ENCODE measurements at places on chromosomes 6 and 20.
A peak's percentile ranks its signal among the peaks of the same experiment; 100 is the strongest.

- DNase-seq, result peak; percentile 9
Measured at GRCh38 chr6:56570413-56571359, 72.0 kb downstream of the DST start.

DNA sequence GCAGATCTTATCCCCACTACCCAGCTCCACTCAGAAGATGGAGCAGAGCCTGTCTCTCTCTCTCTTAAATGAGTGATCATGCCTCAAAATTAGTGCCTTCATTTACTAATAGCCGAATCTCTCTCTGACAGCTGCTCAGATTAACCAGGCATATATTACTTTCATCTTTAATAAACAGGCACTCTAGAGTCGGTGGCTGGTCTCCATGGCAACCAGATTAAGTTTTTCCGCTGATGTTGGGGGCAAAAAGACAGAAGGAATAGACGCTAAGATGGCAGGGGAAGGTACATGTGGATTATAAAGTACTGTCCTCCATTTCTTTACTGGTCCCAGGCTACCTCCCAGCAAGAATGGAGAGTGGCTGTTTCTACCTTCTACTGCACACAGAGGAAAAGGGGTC is 121.6 kb downstream of the QRSL1 start:
- no peak for DNase-seq

DNA sequence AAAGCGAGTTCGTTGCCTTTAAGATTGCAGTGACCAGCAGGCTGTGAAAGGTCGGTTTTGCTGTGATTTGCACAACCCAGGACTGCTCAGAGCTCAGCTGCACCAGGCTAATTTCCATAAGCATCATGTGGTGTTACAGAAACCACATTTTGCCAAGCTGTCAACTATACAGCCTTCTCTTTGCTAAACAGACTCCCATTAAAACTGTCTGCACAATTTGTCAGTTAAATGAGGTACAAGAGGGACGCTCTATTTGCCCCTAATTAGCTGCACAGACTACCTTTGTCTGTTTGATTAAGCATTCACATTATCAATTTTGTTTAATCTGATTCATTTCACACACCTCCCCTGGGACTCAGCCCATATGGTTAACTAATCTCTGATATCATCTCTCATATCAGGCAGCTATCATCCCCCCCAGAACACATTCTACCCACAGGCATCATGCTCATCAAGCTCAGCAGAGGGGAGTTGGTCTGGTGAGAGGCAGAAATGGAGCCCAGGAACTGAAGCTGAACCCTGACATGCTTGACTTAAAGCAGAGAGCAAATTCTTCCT is 62.1 kb downstream of the OLIG3 start:
- no peak for DNase-seq

GRCh38 chr20:37259865-37260264 is 1.7 kb downstream of the GHRH start:
- no peak for DNase-seq

GRCh38 chr20:11067359-11067758 is 393.6 kb upstream of the JAG1 start:
- no peak for DNase-seq

DNA sequence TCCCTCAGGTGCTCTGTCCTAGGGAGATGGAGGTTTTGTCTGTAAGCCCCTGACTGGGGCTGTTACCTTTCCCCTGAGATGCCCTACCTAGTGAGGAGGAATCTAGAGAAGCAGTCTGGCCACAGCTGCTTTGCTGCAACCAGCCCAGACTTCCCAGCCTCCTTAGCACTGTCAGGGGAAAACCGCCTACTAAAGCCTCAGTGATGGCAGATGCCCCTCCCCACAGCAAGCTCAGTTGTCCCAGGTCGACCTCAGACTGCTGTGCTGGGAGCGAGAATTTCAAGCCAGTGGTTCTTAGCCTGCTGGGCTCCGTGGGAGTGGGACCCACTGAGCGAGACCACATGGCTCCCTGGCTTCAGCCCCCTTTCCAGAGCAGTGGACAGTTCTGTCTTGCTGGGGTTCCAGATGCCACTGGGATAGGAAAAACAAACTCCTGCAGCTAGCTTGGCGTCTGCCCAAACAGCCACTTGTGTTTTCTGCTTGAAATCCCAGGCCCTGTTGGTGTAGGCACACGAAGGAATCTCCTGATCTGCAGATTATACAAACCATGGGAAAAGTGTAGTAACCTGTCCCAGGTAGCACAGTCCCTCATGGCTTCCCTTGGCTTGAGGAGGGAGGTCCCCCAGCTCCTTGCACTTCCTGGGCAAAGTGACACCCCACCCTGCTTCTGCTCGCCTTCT is 146.4 kb upstream of the PROKR2 start:
- DNase-seq, result no peak

DNA sequence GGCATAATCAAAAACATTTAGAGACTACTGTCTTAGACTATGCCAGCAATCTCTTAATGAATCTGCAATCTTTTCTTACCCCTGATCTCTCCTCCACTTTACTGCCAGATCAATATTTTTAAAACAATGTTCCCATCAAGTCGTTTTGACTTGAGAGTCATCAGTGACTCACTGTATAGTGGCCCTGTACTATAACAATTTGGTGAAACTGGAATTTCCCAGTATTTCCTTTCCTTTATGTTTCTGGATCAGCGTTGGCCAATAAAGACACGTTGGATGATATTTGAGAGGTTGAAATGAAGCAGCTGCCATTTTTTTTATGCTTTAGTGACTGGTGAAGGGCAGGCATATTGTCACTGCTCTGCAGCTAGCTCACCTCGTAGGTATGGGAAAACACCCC is 10.1 kb upstream of the SMIM13 start:
- no peak for DNase-seq

- DNase-seq, result no peak
Measured at GRCh38 chr6:160112628-160113299, 8.9 kb upstream of the SLC22A1 start.

GRCh38 chr6:144722925-144723324 is 437.8 kb downstream of the UTRN start:
- no peak for DNase-seq

GRCh38 chr20:8291873-8292272 is 159.8 kb downstream of the PLCB1 start:
- DNase-seq, result no peak

- no peak for DNase-seq
Measured at GRCh38 chr6:109452181-109452580, 3.4 kb downstream of the MICAL1 start.

DNA sequence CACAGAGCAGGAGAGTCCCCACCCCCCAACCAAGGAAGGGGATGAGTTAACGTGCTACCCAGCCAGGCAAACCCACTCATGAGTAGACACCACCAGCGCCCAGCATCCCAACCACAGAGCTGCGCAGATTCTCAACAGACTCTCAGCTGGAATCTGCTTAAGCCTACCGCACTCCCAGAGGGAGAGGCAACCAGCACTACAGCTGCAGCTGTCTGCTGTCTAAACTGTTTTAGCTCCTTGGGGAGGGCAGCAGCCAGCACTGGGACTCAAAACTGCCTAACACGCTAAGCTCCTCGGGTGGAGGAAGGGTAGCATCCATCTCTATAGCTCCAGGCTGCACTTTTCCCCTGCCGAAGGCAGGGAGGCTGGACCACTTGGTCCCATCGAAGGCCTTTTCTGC is 539.8 kb downstream of the EPHA7 start:
- DNase-seq, result no peak

DNA sequence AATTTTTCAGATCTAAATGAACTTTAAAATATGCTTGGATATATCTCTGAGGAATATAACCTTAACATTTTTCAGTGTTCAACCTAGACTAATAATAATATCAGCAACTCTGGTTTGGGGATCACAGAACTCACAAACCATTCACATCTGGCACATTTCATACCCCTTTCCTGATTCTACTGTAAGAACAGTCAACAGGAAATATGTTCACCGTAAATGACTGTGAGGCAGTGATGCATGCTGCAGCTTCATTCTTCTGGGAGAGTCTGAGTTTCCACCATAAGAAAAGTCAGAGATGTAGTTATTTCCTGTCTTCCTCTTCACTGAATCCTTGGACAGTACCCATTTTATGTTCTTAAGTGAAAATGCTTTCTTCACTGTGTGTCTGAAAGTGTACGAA is 134.2 kb upstream of the IFNGR1 start:
- no peak for DNase-seq

GRCh38 chr6:121668259-121668658 is 232.8 kb downstream of the GJA1 start:
- no peak for DNase-seq

DNA sequence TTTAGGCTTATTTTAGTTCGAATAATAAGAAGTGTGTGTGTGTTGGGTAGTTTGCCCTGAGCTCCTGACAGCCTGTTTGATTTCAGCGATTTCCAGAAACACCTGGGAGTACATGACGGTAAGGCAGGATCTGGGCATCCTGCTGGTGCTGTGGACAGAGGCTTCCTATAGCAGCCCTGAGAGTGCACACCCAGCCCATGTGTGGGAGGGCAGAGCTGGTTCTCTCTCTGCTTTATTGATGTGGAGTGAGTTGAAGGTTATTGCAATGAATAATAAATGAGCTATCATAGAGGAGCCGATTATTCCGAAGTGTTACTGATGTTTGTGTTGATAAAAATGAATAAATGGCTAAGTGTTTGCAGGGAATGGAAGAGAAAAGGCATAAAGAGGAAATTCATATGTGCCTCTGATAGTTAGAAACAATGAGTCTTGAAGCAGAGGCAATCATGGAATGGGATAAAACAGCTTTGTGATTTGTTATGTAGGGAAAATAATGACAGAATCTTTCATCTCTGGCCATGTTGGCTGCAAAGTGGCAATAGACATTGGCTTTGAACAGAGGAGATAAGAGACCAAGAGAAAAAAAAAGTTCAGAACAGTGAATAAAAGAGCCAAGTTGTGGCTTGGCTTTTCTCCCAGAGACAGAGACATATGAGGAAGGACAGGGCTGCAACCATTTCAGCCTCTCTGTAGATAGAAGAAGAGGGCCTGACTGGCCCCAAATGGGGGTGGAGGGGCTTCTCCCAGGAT is 166.2 kb upstream of the CHD6 start:
- DNase-seq, result no peak

All from activated CD4-positive, alpha-beta T cell treated with anti-CD3 and anti-CD28 coated beads for 36 hours (primary cell).